AML-193 (cell line): ENCODE measurements at places on chromosomes 1 and 21.
A peak's percentile ranks its signal among the peaks of the same experiment; 100 is the strongest.

GRCh38 chr1:53336146-53336545 lies 8.3 kb upstream of the LRP8 start:
- DNase-seq = no peak

GRCh38 chr1:17798799-17799382 lies 43.8 kb downstream of the ACTL8 start:
- DNase-seq = no peak

DNA sequence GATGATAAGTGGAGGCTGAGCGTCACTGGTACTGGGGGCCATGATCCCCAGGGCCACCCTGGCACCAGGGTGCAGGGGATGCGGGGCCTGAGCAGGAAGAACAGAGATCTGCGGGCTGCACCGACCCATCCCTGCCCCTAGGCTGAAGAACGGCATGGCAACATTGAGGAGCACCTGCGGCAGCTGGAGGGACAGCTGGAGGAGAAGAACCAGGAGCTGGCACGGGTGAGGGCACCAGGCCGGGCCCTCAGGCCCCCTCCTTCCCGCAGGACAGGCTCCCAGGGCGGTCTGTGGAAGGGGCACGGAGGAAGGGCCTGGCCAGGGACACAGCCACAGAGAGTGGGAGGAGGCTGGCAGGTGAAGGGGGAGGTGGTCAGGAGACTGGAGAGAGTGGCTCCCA lies 21.8 kb downstream of the PPFIA4 start:
- DNase-seq = no peak

- DNase-seq = no peak
Measured at GRCh38 chr1:156502391-156502893, 1.9 kb upstream of the MEF2D start.

GRCh38 chr1:91501971-91502671 lies 1.5 kb downstream of the CDC7 start:
- no peak for DNase-seq

DNA sequence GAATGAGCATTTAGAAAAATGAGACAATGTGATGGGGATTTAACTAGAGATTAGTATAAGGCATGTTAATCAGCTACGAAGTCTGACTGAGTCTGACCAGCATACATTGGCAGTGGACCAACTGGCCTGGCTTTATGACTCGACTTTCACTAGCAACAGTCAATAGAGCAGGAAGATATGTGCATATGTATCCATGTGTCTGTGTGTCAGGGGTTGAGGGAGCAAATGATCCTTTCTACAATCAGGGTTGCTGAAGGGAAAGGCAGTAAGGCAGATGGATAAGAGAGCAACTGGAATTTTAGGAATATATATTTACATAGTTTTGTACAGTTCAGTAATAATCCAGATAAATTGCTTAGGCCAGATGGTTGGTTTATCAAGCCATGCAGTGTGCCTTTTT lies 645.6 kb downstream of the PLA2G4A start:
- DNase-seq = no peak

GRCh38 chr1:23537296-23537973 lies 6.4 kb upstream of the E2F2 start:
- DNase-seq = no peak

GRCh38 chr1:171052977-171053376 lies 37.7 kb upstream of the FMO3 start:
- no peak for DNase-seq

DNA sequence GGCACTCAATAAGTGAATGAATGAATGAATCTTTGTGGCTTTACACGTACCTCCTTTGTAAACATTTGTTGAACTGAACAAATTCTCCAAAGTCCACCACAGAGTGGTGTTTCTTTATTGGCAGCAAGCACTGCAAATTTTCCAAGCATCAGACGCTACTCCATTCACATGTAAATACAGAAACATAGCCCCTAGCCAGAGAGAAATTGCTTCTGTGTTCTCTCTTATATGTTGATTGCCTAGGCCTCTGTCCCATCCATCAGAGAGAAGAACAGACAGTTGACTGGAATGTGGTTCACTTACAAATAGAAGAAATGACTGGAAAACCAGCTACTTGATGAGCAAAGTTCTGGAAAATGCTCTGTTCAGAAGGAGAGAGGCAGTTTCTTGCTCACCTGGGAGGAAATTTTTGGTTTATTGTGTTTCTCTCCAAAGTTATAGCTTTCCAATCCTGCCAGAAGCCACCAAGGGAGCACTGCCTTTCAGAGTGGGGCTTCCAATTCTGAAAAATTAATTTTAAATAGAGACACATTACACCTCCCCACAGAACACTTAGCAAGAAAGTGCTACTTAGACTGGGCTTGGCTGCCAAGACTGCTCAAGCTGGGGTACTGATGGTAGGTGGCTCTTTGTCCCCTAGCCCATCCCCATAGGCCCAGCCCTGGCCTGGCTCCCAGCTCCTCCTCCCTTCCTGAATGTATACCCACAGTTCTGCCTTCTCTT lies 18.1 kb upstream of the KIRREL1 start:
- no peak for DNase-seq

DNA sequence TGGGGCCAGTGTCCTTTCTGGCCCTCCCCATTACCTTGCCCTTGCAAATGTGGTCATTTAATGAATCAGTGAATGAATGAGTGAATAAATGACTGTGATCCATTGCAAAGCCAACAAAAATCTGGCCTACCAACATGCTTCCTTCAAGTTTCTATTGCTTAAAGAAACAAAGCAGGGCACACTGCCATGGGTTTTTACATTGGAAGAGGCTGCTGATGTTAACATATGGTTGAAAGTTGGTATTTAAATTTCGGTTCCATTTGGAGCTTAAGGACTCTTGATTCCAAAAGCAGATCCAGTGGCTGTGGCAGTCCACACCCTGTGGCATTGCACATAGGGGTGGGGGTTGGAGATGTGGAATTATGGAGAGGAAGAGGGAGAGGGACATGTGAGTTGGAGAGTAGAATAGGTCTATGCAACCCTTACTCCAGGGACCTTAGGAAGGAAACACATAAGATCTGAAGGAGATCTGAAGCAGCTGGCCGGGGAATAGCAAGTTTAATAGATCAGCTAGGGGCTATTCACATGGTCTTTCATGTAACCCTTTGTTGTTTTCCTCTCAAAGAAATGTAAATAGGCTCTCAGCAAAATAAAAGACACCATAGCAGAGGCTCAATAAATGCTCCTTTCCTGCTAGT lies 7.2 kb downstream of the ABCA4 start:
- no peak for DNase-seq

DNA sequence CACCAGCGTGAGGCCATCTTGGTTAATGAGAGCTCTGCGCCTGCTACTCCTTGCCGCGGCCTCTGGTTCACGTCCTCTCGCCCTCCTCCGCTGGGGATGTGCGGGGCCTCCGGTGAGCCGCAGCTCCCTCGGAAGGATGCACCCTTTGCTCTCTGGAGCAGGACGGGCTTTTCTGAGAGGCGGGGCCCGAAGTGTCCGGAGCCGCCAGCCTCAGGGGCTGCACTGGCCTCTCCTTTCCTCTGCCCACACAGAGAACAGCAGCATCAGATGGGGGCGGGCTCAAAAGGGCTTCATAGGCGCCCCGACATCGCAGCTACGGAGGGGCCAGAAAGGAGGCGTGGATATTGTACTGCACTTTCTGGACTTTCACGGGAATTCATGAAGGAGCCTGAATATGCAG lies 284.7 kb downstream of the CAMTA1 start:
- DNase-seq = no peak

DNA sequence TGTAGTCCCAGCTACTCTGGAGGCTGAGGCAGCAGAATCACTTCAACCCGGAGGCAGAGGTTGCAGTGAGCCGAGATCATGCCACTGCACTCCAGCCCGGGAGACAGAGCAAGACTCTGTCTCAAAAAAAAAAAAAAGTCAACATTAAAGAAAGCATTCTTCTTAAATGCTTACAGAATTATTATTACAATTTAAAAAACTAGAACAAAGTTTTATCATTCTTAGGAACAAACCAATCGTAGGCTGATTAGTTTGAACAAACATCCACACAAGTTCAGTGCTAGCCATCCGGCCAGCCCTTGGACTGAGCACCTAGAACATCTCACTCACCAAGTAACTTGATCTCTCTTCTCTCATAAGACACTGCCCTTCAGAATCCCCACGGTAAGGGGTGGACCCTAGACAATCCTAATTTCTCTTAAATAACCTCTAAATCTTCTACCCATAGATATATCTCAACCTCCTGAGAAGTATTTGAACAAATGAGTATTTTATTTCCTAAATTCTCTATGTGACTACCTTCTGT lies 16.0 kb downstream of the JAK1 start:
- DNase-seq = no peak

GRCh38 chr1:190579552-190580193 lies 102.0 kb upstream of the BRINP3 start:
- no peak for DNase-seq

GRCh38 chr1:87523466-87523865 lies 194.8 kb downstream of the LMO4 start:
- no peak for DNase-seq

DNA sequence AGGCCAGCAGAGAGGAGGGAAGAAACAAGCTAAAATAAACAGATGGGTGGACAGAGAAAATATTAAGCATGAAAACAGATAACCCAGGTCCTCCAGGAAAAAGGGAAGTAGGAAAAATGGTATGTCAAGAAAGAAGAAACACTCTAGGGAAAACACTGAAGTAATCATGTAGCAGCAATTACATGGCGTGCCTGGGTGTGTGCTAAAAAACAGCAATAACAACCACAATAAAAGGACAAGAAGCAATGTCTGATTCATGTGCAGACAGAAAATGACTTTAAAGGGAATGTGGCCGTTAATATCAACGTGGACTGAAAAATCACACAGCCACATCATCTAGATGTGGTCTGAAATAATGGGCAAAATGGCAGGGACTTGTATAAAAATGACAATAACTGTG lies 369.7 kb downstream of the PTBP2 start:
- no peak for DNase-seq

DNA sequence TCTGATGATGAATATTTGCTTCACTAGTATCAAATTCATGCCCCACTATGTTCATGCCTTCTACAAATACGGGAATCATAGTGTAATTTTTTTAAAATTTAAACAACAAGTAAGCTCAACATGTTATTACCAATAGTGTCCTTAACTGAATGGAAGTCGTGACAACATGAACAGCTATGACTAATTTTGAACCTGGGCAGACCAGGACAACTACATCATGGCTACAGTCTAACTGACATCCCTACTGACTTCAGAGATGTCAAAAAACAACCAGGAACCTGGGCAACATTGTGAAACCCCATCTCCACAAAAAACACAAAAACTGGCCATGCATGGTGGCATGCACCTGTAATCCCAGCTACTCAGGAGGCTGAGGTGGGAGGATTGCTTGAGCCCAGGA lies 33.5 kb upstream of the RAP1A start:
- DNase-seq = no peak

DNA sequence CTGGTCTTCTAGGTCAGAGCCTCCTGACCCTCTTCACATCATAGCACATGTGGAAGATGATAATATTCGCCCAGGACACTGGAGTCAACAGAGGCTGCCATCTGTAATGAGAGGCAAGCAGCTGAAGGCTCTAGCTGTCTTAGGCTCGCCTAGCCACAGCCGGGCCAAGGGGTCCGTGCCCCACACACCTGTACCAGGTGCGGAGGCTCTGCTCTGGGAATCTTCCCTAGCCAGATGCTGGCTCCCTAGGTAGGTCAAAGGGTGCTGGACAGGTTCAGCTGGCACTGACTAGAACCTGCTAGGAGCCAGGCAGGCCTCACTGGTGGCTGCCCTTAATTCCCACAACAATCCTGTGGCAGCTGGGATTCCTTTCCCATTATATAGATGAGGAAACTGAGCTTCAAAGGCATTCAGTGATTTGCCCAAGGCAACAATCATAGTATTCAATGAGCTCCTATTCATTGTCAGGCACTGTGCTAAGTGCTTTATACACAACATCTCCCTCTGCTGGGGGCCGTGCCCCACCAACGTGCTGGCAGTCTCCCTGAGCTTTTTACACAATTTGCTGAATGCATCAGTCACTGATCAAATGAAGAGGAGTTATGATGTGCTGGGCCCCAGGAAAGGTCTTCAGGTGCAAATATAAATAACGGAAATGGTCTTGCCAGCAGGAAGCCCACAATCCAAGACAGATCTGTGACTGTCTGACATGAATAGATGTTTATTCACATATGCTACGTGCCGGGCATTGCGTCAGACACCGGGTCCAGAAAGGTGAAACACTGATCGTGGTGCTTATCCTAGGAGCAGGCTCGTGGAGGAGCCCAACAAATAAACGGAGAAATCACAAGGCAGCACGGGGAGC lies 58.0 kb downstream of the DDX20 start:
- no peak for DNase-seq

GRCh38 chr1:33902486-33903209 lies 38.8 kb downstream of the HMGB4 start:
- DNase-seq = no peak

GRCh38 chr1:7922301-7922700 lies 18.3 kb downstream of the TNFRSF9 start:
- no peak for DNase-seq

DNA sequence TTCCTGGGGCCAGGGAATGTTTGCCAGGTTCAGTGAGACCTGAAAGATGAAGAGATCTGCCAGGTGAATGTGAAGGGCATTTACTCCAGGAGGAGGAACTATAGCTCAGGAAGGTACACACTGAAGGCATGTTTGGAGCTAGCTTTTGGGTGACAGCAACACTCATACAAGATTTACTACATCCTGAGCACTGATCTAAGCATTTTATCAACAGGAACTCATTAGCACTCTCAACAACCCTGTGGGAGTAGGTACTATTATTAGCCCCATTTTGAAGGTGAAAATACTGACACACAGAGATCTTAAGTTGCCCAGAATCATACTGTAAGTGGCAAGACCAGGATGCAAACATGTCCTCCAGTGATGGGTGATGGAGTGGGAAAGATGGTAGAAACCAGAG lies 6.7 kb downstream of the GADD45A start:
- DNase-seq = no peak

DNA sequence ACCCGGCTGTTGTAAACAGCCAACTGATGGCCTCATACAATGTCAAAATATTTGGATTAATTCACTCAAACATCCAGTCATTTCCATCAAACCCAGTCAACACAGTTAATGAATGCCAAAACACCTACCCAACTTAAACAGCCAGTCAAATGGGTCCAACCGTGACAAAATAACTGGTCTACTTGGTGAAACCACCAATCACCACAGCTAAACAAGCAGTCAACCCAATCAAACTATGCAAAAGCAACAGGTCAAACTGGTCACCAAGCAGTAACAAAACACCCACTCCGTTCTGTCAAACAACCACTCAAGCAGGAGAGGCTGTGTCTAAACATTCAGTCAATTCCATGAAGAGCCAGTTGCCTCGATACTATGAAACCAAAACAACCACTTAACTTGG lies 119.2 kb downstream of the FOXD2 start:
- no peak for DNase-seq

GRCh38 chr1:212915245-212916091 lies 34.9 kb upstream of the VASH2 start:
- peak; percentile 11 for DNase-seq

- no peak for DNase-seq
Measured at GRCh38 chr1:84192681-84193080, 48.6 kb downstream of the PRKACB start.

DNA sequence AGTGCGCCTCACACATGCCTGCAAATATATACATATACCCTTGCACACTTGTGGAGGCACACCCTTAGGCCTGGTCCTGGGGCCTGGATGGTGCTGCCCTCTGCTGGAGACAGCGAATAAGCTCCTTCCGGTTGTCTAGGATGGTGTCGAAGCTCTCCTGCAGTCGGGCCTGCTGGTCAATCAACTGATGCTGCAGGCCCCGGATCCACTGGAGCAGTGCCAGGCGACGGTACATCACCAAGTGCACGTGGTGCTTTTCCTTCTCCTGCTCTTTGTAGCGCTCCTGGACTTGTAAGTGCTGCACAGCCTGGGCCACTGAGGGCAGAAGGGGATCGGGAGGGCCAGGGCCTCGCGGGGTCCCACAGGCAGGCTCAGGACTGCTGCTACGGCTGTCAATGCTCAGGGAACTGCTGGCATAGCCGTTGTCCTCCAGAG lies 3.1 kb downstream of the C1orf216 start:
- DNase-seq = peak; percentile 58
